SIG-M5 (cell line): ENCODE measurements at places on chromosomes 6 and 20.

GRCh38 chr6:145502416-145502815 lies 232.9 kb downstream of the EPM2A start:
- no peak for DNase-seq

DNA sequence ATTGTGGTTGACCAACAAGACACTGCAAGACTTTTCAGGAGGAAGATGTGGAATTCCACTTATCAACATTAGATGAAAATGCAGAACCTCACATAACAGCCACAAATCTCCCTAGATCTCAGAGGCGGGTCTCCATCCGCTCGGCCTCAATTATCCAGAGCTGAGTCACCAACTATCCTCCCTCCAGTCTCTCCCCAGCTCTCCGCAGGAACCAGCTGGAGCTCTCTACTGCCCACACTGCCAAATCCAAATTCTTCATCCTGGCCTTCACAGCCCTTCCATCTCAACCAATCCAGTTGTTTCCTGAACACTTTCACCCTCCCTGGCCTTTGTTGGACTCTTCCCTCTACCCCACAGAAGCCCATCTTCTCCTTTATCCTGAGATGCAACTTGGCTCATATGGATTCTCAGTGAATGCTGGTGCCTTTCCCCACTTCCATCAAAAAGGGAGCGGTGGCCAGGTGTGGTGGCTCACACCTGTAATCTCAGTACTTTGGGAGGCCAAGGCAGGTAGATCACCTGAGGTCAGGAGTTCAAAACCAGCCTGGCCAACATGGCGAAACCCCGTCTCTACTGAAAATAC lies 3.5 kb upstream of the TGIF2 start:
- DNase-seq: no peak

GRCh38 chr6:168956141-168956838 lies 297.4 kb downstream of the THBS2 start:
- no peak for DNase-seq

DNA sequence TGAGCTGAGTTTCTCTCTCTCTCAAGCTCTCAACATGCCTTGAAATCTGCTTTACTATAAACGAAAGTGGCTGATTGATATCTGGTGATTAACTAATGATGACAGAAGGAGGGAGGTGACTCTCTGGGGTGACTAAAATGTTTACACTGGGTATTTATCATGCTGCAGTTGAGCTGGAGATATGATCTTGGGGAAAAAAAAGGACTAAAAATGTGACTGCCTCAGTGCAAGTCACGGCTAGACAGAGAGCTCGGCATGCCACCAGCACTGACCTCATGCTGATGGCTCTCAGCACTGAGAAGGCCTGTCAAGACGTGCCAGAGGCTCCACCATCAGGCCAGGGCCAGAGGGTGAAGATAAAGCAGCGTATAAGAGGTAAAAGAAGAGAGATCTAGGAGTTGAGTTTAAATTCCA lies 103.1 kb upstream of the SPACA1 start:
- DNase-seq: no peak

DNA sequence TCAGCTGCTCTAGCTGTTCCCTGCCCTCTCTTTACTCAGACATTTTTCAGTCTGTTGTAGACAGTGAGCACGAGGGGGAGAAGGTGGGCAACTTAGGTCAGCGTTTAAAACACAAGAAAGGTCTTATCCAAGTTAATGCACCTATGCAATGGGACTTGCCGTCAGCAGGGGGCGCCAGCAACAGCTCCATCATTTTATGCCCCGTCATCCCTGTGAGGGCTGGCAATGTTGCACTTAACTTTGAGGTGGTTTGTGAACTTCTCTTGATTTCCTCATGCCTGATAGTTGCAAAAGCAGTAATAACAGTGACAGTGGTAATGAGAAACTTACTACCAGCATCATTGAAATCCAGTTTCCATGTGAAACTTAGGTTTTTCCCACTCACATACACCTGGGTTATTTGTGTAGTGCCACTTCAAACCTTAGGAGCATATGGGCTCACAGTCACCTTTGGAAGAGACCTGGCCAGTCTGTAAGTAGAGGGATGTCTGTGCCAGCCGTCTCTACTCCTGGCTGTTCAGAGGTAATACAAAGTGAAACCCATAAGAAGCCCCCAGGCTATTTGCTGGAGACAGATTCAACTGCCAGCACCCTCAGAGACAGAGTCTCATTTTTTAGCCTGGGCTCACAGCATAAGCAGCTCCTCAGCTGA lies 44.9 kb upstream of the ID1 start:
- DNase-seq: peak; percentile 48

- DNase-seq: no peak
Observed at GRCh38 chr20:32465092-32465900, 107.2 kb downstream of the ASXL1 start.

DNA sequence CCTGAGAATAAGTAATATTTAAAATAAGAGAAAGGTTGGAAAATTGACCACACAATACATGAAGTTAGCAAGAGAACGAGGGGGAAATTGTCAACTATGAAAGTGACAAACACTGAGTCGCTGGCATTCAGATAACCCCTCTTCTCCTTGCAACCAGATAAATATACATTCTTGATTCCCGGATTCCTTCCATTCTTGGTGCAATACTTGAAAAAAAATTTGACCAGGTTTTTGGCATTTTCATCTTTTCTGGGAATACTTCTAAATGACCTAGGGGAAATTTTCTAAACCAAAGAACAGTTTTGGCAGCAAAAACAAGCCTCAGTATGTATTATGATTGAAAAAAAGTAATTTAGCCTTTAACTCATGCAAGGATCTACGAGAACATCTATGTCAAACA lies 164.0 kb downstream of the PDE7B start:
- DNase-seq: no peak

- no peak for DNase-seq
Observed at GRCh38 chr6:113694278-113695077, 162.7 kb upstream of the MARCKS start.

- DNase-seq: no peak
Observed at GRCh38 chr20:56628873-56629463, at the start of gene TFAP2C. Gene TFAP2C, plus strand, starts transcription at chr20:56629306. Its CDS starts 239 bp downstream, at chr20:56629545.

DNA sequence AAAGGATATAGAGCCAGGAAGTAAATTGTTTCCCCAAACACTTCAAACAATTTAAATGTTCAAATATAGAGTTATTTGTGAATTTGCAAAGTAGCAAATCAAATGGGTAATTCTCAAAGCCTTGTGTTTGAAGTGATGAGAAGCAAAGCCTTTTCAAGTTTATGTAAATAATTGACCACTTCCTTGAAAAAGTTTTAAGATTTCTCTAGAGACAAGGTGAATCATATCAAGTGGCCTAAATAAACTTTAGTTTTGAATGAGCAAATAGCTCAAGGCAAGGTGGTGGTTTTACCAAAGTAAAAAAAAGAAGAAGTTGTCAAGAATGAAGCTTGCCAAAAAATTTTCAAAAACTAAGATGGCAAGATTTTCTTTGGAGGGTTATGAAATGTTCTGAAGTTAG lies 42.6 kb upstream of the IFNGR1 start:
- no peak for DNase-seq

GRCh38 chr20:43022568-43022967 lies 167.1 kb downstream of the PTPRT start:
- DNase-seq: no peak

- DNase-seq: no peak
Observed at GRCh38 chr6:13413466-13413862, 73.9 kb downstream of the GFOD1 start.

- DNase-seq: no peak
Observed at GRCh38 chr20:41939659-41940058, 321.5 kb upstream of the CHD6 start.

DNA sequence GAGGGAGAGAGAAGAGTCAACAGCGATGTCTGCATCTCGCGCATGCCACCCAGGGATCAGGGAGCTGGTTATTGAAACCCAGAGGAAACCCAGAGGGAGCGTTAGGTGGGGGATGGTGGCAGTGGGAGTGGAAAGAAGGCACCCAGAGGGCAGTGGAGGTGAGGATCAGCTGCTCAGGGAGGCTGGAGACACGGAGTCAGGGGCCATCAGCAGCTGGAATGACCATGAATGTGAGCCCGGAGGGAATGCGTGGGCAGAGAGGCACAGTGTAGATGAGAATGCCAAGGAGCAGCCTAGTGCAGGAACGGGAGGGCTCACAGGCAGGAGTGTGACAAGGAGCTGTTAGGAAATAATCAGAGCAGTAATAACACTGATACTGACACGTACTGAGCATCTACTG lies 36.2 kb downstream of the RSPO4 start:
- DNase-seq: no peak

DNA sequence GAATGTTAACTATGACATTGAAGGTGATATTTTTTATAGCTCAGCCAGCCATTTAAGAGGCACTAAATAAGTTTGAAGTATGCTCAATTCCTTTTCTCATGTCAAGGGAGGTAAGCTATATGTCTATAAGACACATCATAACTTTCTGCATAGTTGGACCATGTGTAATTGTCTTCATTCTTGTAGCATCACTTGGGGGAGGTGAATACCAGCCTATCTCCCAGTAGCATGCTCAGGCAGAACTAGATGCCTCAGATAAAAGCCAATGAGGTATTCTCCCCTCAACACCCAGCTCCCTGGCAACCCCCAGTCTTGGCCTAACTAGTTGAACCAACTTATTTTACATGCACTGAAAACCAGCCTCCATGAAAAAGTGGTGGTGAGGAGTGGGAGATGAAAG lies 158.3 kb upstream of the JAG1 start:
- no peak for DNase-seq

DNA sequence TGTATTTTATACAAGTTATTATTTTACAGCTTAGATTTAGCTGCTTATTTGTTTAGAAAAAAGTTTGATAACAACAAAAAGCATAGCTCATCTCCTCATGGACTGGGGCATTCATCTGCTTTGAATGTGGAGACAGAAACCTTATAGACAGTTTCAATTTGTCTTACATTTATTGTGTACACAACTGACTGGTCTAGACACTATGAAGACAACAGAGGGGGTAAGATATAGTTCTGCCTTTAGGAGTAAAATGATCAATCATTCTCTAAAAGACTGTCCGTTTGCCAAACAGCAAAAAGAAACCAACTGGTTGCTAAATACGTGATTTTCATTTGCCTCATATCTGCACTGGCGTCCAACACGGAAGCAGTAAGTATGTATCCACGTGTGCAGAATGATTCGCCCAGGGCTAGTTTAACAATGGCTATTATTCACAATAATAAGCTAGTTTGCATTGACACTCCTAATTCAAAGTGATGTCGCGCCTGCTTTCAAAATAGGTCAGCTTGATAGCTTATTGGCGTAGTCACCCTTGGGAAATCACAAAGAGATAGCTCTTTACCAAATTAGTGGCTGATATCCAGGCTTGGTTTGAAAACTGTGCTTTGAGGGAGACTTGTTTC lies 153.6 kb downstream of the BMP2 start:
- DNase-seq: no peak

GRCh38 chr6:104281370-104281769 lies 578.3 kb downstream of the HACE1 start:
- no peak for DNase-seq

DNA sequence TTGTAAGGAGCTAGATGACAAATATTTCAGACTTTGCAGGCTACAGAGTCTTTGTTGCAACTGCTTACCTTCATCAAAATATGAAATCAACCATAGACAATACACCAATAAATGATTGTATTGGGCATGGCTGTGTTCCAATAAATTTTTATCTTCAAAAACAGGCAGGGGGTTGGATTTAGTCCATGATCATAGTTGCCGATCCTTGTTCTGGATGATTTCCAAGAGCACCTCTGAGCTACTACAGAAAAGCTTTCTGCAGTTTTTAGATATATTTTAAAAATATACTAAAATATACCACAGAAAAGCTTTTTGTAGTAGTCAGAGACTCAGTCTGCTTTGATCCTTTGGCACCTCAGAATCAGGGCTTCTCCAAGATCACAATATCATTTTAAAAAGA lies 145.0 kb downstream of the HTR1B start:
- no peak for DNase-seq
